ENCODE measurements at places on chromosomes 6 and 20.

GRCh38 chr6:91376686-91377085, 789.8 kb upstream of the MAP3K7 start:
- DNase-seq: no peak

- no peak for DNase-seq
These were observed 17.0 kb upstream of the MRS2 start for GRCh38 chr6:24385536-24386269.

GRCh38 chr6:27023664-27024063, 223.8 kb upstream of the PRSS16 start:
- no peak for DNase-seq

GRCh38 chr6:69868961-69869360, 2.6 kb downstream of the COL19A1 start:
- DNase-seq: no peak

DNA sequence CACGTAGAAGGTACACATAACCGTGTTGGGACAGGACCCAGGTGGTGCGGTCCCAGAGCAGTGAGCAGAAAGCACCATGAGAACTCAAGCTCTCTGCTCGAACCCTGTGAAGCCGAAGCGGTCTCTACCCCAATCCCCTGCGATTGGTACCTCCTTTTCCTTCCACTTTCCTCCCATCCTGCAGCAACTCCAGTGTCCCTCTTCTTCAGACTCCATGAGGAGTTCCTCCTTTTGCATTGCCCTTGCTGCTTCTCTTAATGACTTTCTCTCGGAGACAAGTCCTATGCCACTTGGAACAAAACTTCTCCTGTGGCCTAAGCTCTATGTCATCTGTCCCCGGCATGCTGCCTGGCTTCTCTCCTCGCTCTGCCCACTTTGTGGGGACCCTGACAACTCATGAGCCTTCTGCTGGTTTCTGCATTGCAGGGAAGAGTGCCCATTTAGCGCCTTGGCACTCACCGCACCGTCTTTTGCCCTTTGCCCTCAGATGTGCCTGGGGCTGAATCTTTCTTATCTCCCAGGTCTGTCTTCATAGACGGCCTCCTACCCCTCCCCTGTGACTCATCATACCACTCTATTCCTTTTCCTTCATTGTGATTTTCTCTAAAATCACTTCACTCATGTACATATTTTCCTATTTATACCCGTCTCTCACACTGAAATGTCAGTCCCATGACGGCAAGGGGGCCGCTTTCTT, 9.2 kb upstream of the ZNF831 start:
- no peak for DNase-seq

DNA sequence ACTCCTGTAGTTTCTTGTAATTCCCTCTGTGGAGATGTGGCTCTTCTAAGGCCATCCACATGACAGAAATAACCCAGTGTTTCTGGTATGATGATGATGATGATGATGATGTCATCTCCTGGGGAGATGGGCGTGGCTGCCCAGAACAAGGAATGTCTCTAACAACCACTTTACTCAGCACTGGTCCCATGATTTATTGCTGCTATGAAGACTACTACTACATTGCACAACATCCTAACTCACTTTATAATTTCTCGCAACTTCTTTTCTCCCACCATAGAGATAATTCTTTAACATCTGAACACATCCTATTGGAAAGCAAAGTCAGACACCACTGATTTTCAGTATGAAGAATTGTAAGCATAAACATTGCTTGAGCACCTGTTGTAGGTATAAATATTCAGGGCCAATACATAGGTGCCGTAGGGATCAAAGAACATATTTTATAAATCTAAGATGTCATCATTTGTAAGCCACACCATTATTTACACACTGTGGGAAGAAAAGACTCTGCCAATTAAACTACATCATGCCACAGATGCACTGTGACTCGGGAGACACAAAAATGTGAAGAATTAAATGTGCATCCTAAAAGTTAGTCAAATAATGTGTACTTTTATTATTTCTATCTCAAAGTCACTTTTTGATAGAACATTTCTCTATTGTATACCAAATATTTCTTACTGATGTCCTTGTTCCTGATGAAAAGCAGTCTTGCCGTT, 6.4 kb downstream of the TPMT start:
- no peak for DNase-seq

- DNase-seq: peak; percentile 74
These were observed 125.7 kb downstream of the SLC23A2 start for GRCh38 chr20:4875578-4876067.
